ENCODE measurements at places on chromosomes 2 and 18.

DNA sequence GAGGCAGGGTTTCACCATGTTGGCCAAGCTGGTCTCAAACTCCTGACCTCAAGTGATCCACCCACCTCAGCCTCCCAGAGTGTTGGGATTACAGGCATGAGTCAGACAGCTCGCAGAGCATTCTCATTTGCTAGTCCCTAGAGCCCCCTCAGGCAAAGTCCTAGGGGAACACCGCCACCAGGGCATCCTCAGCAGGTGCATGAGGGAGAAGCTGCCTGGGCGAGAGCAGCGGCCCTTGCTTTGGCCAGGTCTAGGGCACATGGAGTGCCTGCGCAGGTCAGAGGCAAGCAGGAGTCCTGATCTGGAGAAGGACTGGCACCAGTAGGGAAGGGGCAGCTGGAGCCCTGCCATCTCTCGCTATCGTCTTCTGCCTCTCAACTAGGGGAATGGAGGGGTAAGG lies 32.4 kb downstream of the NGEF start:
- no peak for DNase-seq

GRCh38 chr18:49082714-49083688 lies 132.2 kb upstream of the SMAD7 start:
- no peak for DNase-seq

DNA sequence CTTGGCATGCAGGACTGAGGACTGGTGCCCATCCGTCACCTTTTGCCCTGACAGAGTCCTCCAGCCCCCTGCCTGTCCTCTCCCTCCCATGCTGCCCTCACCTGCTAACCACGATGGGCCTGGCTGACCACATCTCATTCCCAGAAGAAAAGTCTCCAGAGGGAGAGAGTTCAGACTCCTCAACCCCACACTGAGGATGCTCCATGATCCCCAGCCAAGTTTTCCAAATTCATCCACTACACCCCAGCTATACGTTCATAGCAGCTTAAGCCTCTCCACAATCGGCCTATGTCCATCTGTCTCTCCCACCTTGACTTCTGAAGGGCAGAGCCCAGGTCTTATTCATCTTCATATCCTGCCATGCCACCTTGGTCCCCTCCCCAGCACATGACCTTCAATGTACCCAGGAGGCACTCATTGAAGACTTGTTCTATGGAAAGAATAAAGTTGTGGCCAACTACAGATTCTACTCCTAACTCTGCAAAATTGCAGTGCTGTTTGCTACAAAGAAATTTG lies 115.6 kb upstream of the ID2 start:
- DNase-seq, result no peak

DNA sequence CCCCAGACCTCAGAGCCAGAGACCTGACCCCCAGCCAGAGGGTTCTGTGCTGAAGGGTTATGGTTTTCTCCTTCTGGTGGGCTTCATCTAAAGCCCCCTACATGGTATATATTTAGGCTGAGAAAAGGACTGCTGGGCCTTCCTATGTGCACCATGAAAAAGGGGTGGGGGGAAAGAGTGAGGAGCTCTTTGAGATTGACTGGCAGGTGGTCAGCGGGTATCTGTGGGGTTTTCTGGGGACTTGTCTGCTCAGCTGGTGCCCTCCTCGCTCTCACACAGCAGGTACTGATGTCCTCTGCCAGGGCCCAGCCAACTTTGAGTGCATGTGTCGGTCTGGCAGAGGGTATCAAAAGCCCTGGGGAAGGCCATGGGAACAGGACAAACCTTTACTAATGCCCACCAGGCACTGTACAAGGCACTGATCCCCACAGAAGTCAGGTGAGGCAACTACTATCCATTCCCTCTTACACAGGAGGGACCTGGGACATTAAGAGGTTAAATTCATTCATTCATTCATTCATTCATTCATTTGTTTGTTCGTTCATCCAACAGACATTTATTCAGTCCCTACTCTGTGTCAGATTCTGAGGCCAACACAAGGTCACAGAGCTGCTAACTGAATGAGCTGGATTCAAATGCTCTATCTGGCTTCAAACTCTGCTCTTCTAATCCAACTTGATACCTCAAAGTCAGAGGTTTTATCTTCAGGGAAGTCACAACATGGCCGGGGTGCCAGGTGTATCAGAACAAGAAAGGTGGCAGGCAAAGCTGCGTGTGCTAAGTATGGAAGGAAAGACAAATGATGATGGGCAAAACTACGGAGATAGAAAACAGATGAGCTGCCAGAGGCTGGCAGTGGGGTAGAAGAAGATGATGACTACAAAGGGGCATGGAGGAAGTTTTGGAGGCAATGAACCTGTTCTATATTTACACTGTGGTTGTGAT lies 44.6 kb downstream of the REEP1 start:
- DNase-seq, result no peak

GRCh38 chr2:9189901-9190300 lies 16.7 kb upstream of the ASAP2 start:
- no peak for DNase-seq

DNA sequence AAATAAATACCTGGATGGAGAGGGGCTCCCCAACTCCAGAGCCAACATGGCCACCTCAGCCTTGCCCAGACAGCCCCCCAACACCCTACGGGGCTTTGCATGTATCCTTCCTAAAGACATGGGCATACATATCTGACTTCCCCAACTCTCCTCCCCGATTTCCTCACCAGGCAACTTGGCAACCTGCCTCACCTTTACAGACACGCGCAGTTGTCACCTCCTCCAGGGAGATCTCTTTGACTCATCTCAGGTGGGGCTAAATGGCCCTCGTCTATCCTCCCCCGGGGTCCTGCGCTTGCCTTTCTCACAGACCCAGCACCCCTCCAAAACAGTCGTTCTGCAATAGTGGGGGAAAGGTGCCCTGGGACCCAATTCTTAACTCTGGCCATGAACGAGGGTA lies 10.6 kb upstream of the BIN1 start:
- DNase-seq, result no peak

- no peak for DNase-seq
These were observed 100.2 kb downstream of the TWIST2 start for GRCh38 chr2:238947920-238948710.

- peak; percentile 26 for DNase-seq
These were observed 37.6 kb downstream of the C18orf63 start for GRCh38 chr18:74353169-74353775.

DNA sequence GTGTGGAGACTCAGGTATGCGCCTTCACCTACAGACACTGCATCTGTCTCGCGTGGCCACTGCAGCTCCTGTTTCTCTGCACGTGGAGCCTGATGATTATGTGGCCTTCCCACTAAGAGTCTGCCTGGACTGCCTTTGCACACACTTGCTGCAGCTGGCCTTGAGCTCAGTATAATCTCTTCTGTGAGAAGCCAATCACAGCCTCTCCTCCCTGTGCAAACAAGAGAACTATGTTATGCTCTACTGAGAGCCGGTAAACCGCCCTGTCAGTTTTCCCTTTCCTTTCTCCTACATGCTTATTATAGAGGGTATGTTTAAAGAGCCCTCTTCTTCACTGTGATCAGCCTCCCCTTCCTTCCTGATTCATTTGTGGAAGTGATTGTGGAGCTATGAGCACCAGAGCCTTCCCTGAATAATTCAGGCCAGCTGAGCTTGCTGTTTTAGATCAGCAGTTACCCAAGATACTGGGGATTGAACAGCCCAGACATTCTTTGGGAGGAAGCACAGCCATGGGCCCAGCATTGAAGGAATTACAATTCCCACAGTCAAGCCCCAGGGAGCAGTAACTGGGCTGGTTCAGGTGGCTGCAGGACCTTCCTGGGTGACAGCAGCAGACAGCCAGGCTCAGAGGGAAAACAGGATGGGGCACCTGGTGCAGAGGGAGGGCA lies 3.7 kb upstream of the TGFA start:
- no peak for DNase-seq

- DNase-seq, result no peak
These were observed 24.9 kb downstream of the CCNT2 start for GRCh38 chr2:134943540-134943939.

DNA sequence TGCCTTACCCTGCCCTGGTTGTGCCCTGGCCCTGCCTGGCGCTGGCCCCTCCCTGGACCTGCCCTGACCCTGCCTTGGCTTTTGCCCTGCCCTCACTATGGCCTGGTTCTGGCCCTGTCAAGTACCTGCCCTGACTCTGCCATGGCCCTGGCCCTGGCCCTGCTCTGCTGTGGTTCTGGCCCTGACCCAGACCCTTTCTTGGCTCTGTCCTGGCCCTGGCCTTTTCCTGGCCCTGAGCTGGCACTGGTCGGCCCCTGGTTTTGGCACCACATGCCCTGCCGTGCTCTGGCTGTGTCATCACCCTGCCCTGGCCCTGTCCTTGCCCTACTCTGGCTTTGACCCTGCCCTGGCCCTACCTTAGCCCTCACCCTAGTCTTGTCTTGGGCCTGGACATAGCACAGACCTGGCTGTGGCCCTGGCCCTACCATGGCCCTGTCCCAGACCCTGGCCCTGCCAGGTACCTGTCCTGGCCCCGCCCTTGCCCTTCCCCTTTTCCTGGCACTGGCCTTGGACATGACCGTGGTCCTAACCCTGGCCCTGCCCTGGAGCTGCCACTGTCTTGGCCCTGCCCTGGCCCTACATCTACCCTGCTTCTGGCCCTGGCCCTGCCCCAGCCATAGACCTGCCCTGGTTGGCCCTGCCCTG lies 4.8 kb upstream of the ANKRD62 start:
- DNase-seq, result no peak

DNA sequence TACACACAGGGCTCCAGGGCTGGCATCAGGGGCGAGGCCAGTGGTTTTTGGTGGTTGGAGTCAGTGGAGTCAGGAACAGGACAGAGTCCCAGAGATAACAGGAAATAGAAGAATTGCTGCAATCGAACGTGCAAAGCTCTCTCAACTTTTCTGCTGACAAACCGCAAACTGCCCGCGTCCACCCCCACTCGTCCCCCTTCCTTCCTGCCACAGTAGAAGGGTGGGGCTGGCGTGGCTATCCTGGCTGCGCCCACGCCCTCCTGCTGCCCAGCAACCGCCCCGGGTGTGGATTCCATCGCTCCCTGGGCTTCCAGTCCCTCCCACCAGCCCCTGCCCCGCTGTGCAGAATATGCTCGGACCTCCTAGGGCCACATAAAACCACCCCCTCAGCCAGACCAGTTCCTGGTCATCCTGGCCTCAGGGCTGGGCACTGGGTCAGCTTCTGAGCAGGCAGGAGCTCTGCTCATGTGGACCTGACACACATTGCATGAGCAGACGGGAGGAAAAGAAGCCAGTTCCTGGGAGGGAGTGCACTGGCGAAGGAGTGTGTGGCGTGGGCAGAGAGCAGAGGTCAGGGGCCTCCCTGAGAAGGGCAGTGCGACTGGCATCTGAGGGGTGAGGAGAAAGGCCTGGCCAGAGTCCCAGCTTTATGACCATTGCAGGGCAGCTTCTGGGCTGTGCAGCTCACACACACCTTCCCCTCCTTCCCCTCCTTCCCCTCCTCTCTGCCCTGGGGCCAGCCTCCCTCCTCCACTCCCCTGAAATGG lies 85.4 kb upstream of the ATG16L1 start:
- DNase-seq, result peak; percentile 25

DNA sequence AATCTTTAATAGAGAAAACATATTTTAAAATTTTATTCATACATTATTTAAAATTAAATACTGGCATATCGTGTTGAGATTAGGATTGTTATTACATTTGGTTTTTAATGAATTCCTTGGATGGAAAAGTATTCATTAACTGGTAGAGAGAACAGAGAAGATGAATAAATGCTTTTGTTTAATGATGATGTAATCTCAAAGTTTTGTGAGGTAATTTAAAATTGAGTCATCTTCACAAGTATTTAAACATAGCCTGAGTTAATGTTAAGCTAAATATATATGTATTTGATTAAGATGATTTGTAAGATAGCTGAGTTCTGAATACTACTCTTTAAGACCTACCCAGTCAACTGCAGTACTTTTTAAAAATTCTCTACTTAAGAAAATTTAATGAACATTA lies 713.4 kb upstream of the VRK2 start:
- no peak for DNase-seq

DNA sequence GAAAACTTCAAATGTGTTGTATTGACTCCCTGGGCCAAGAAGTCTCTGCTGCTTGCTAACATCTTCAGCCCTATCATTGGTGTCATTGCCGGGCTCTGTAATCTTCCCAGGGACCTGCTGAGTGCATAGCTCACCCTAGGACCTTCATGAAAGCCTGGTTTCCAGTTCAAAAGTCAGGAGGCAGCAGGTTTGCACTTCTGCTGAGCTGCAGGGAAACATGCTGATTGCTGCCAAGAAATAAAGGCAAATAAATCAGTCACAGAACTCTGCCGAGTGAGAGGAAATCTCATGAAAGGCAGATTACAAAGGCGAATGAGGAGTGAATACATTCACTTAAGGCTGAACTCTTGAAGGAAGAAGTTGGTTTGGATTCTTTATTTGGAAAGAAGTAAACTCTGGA lies 1947.6 kb upstream of the CELF4 start:
- no peak for DNase-seq

DNA sequence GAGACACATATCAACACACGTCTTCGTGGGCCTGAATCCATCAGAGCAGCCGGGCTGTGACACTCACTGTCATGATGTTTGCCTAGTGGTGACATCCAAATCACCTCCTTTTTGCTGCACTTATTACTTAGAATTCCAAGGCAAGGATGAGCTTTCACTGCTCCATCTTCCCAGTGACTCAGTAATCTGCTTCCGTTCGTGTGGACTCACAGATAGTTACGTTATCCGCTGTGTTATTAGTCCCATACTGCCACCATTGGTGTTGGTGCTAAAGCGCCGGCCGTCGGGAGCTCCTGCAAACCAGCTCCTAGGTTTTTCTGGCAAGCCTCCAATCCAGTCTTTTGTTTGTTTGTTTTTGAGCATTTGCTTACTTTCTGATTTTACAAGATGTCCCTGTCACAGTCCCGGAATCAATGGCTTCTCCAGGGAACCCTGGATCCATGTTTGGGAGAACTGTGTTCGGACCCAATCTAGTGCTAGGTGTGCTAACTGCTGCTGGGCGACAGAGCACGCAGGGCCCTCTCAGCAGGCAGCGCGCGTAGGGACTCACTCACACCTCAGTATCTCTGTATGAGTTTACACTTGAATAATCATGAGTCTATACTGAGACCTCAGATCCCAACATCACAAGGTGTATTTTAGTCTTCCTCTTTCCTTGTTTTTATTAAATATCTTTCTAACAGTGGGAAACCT lies 42.6 kb downstream of the HDAC4 start:
- DNase-seq, result no peak

DNA sequence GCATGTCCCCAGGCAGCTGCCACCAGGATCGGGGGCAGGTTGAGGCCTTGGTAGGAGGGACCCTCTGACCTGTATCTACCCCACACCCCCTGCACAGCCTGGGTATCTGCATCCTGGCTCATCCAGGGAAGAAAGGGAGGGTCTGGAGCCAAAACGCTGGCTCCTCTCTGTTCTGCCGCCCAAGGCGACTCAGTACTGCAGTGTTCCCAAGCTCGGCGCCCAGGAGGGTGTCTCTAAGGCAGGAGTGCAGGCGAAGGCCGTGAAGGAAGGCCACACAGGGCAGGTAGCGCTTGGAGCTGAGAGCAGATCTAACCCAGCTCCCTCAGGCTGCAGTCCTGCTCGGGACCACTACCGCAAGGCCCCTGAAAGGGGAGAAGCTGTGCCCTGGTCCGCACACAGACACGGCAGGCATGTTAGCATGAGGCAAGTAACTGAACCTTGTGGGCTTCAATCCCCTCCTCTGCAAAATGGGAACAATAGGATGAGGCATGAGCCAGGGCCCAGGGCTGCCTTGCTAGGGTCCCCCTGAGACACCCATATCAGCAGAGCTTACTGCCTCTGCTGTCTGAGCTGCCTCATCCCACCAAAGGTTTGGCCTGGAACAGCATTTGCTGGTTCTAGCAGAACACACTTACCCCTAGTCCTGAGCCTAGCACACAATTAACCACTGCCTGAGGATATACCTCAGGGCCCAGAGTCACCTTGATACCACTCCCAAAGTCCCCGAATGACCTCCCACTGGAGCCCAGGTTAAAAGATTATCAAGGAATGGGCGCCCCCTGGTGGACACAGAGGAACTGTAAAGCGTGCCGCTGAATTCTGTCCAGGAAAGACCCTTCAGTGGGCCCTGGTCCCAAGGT lies 6.5 kb downstream of the PTMA start:
- DNase-seq, result peak; percentile 73
